ENCODE measurements at places on chromosomes 1 and 21.
A peak's percentile ranks its signal among the peaks of the same experiment; 100 is the strongest.

GRCh38 chr1:23174426-23175110, 5.9 kb upstream of the LUZP1 start:
- no peak for DNase-seq

- DNase-seq, result peak; percentile 86
Measured at GRCh38 chr1:39105061-39105840, 79.1 kb downstream of the NDUFS5 start.

DNA sequence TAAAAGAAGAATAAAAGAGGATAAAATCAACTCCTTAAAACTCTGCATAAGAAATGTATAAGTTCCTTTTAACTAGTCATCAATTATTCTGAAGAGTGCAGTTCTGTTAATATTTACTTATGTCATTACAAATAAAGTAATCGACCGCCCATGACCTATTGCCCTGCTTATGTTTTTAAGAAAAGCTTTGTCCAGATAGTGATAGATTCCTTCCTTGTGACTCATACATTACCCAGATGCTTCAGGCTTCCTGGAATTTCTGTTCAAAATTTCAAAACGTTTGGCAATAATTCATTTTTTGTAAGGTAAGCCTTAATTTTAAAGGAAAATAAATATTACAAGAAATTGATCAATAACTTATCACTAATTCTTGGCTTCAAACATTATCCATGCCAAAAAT, 918.2 kb upstream of the ADGRL2 start:
- no peak for DNase-seq

DNA sequence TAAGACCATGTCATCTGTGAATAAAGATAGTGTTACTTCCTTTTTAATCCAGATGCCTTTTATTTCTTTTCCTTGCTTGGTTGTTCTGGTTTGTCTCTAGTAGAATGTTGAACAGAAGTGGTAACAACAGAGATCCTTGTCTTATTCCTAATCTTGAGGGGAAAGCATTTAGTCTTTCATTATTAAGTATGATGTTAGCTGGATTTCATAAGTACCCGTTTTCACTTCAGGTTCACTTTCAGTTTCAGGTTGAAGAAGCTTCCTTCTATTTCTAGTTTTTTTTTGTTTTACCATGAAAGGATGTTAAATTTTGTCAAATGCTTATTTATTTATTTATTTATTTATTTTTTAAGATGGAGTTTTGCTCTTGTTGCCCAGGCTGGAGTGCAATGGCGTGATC, 22.3 kb upstream of the AGPAT3 start:
- no peak for DNase-seq

DNA sequence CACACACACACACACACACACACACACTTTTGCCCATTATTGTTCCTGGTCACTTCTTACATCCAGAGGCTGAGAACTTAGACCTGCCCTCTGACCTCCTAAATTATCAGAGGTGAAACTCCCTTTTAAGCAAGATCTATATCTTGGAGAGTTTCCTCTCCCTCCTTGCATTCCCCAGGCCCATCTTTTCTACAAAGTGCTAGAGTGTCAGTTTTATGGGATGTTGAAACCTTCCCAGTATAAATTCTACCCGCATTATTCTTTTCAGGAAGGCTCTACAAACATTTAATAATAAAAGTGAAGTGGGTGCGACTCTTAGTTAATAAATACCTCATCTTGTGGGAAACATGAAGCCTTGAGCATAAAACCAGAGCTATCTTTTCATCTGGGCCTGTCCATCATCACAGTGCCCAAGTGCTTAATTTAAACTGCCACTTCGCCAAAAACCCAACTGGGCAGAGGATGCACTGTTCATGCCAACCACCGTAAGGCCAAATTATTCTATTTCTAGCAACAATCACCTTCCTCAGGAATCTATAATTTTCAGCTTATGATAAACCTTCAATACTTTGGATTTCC, 458.2 kb upstream of the RUNX1 start:
- no peak for DNase-seq

DNA sequence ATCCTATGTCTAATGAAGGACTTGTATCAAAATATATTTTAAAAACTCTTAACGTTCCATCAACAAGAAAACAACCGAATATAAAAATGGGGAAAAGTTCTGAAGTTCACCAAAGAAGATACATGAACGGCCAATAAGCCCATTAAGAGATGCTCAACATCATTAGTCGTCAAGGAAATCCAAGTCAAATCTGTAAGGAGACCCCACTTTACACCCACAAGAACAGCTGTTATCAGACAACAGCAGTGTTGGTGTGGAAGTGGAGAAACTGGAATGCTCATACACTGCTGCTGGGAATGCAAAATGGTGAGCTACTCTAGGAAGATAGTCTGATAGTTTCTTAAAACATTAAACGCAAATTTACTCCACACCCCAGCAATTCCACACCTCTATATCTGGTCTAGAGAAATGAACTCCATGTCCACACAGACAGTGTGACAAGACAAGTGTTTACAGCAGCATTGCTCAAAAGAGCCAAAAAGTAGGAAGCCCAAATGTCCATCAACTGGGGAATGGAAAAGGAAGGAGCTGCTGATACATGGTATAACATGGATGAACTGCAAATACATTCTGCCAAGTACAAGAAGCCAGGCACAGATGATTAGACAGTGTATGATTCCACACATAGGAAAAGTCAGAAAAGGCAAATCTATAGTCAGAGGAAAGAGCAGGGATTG, 18.5 kb downstream of the UBE2G2 start:
- DNase-seq, result no peak

DNA sequence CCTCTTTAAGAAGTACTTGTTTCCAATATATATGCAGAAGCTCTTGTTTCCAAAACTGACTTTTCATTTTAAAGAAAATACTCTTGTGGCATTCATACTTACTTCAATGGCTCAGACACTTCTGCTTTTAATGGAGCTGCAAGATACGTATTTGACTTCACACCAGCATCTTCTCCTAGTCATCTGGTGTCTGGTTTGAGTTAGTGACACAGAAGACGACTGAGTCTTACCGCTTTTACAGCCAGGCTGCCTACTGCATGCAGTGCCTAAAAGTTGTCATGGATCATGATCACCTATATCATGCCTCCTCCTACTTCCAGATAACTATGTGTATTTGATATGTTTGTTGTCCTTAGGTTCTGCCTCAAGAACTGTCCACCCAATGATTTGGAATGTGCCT, 185.9 kb downstream of the TPR start:
- no peak for DNase-seq

DNA sequence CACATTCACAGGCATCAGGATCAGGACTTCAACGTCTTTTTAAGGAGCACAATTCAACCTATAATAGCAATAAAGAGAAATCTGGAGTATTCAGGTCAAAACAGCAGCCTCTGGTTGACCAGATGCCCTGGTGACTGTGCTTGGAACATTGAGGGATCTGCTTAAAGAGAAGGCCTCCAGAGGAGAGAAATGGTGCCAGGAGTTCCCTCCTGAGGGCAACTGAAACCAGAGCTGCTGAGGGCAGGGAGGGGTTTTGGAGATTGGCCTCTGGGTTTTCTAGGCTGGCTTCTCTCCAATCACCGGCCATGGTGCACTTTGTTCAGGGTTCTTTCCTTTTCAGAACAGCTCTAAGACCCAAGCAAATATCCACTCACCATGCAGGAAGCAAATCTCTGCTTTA, 190.7 kb upstream of the KIAA0040 start:
- no peak for DNase-seq

GRCh38 chr1:85058786-85059185, 10.5 kb upstream of the MCOLN3 start:
- no peak for DNase-seq

- no peak for DNase-seq
Measured at GRCh38 chr1:215888159-215888558, 321.1 kb downstream of the KCTD3 start.

GRCh38 chr21:38797470-38797869, 8.3 kb upstream of the ETS2 start:
- DNase-seq, result no peak

- DNase-seq, result no peak
Measured at GRCh38 chr1:53450225-53450624, 9.0 kb upstream of the DMRTB1 start.

- no peak for DNase-seq
Measured at GRCh38 chr1:17393230-17393629, 21.2 kb downstream of the PADI6 start.

- no peak for DNase-seq
Measured at GRCh38 chr1:45146833-45147232, 59.6 kb downstream of the ZSWIM5 start.

GRCh38 chr1:164611754-164612642, 53.0 kb downstream of the PBX1 start:
- DNase-seq, result no peak
